ENCODE measurements at places on chromosomes 5 and 9. TPM values are rescaled to one million over a fixed set of nuclear protein-coding genes. Genes with fewer than 3 reads are reported as not detected.
A peak's percentile ranks its signal among the peaks of the same experiment; 100 is the strongest.

GRCh38 chr5:67095346-67096171, 101.0 kb downstream of the CD180 start:
- H3K4me3 ChIP-seq: peak overlapping the region; percentile 18
- peak overlapping the region; percentile 70 for H3K27ac ChIP-seq
- no peaks in the 10 kb centered on the region for H3K4me1 ChIP-seq
- peaks cover 8% of the 10 kb centered on the region for H3K36me3 ChIP-seq
- peak; percentile 92 for DNase-seq
- H3K27me3 ChIP-seq: no peaks in the 10 kb centered on the region

DNA sequence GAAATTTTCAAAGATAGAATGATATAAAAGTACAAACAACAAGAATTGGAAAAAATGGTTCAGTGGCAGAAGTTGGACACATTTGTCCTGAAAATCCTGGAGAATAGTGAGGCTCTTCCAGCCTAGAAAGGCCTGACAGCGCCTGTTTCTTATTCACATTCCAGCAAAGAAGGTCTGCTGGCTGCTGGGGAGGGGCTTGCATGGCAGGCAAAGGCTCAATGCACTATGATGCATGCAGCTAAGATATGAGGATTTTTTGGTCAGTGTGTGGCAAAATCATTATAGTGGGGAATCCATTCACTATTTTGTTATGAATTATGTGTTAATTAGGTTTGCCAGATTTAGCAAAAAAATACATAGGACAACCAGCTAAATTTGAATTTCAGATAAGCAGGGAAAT, 243.9 kb upstream of the SLC30A5 start:
- no peaks in the 10 kb centered on the region for H3K27me3 ChIP-seq
- H3K4me3 ChIP-seq: no peak overlapping the region
- DNase-seq: no peak
- no peak overlapping the region for H3K27ac ChIP-seq

- no peaks in the 10 kb centered on the region for H3K36me3 ChIP-seq
- no peak overlapping the region for H3K27ac ChIP-seq
- DNase-seq: no peak
- H3K4me1 ChIP-seq: peaks cover 8% of the 10 kb centered on the region
- no peak overlapping the region for H3K4me3 ChIP-seq
Observed at GRCh38 chr5:170273968-170274710, 23.4 kb downstream of the LCP2 start.

The OGN gene
- total RNA-seq: 39.1 TPM

- H3K36me3 ChIP-seq: no peaks in the 10 kb centered on the region
- DNase-seq: no peak
- no peak overlapping the region for H3K27ac ChIP-seq
Observed at GRCh38 chr5:176612008-176612407, 2.1 kb upstream of the GPRIN1 start.

DNA sequence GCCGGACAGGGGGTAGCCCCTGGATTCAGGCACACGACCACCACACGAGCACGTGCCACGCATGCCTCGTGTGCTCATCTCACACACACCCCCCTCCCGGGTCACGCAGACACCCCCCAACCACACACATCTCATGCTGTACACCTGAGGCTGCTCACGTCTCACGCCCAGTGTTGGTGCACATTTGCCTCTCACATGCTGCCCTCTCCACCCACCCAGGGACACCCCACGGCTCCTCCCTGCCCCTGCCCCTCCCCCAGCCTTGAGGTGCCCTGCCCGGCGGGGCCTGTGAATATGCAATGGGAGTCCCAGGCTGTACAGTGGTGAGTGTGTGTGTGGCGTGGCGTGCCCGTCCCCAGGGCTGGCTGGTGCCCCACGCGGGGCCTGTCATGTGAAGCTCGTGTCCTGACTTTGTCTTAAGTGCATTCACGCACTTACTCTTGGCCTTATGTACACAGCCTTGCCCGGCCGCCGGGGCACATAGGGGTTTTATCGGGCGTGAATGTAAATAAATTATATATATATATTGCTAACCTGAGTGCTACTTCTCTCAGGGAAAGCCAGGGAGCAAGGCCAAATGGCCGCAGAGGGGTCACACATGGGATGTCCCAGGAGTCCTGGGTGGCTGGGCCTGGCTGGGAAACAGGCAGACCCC, 18.7 kb downstream of the HK3 start:
- H3K27ac ChIP-seq: no peak overlapping the region
- H3K27me3 ChIP-seq: no peaks in the 10 kb centered on the region
- H3K4me1 ChIP-seq: no peaks in the 10 kb centered on the region
- DNase-seq: no peak
- no peak overlapping the region for H3K4me3 ChIP-seq

- H3K27ac ChIP-seq: no peak overlapping the region
- H3K4me1 ChIP-seq: peaks cover 5% of the 10 kb centered on the region
- H3K36me3 ChIP-seq: no peaks in the 10 kb centered on the region
Observed at GRCh38 chr5:16866795-16867576, 69.1 kb downstream of the MYO10 start.

GRCh38 chr5:179967489-179967888, 59.8 kb upstream of the TBC1D9B start:
- no peak for DNase-seq
- no peaks in the 10 kb centered on the region for H3K27me3 ChIP-seq
- H3K4me1 ChIP-seq: no peaks in the 10 kb centered on the region
- H3K36me3 ChIP-seq: peaks cover 47% of the 10 kb centered on the region
- H3K27ac ChIP-seq: no peak overlapping the region
